T-cell (primary cell): ENCODE measurements at places on chromosomes 5 and 9.

DNA sequence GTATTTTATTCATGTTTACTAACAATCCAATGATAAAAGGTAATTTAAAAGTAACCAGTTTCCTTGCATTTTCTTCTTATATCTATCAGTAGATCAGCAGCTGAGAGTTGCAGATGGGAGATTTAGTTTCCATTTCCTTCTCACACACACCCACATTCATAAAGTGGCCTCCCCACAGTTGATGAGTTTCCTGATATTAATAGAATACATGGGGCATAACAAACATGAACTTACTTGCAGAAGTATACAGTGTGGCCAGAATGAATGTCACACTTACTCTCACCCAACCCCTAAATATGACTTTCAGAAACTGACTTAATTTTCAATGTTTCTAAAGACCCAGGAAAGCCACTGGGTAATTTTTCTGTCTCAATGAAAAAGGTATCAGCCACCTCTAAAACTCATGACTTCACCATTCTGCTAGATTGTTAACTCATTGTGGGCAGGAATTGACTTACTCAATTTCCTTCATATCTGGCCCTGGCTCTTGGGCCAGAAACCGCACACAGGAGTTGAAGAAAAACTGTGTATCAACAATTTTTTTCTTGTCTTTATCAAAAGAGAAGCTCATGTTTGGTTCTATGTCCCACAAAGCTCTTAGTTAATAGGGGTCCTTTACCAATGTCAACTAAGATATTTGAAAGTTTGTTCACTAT lies 63.5 kb upstream of the OSMR start:
- no peak for DNase-seq
- H3K27me3 ChIP-seq = no peaks in the 10 kb centered on the region
- H3K36me3 ChIP-seq = no peaks in the 10 kb centered on the region
- no peaks in the 10 kb centered on the region for H3K4me1 ChIP-seq
- no peak overlapping the region for H3K27ac ChIP-seq

DNA sequence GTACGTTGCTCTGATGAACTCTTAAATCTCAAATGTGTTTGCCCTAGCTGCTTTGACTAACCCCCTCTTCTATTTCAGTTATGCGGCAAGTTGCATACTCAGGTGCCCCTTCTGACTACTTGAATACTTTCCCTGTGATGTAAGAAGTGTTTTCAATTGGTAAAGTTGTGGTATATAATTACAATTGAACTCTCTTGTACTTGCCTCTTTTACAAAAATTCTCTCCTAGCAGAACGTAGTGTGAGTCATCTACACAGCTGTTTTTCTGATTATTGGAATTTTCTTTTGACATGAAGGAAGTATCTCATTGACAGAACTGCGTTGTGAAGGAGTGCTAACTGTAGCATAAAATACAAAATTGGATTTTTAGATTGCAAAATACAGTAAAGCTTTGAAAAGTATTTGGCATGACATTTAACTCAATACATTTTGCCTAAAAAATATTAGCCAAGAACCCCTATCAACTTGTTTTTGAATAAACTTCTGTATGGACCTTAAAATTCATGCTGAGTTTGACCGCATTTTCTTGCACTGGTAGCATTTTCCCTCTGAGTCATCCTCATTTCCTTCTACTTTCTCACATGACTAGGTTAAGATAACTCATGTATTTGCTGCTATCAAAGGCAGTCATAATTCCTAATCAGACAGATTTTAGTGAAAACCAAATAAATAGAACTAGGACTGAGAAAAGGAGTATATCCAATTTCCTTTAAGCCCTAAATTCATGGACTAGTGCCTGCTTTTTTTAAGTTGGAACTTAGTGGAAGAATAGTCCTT lies 6.3 kb downstream of the CRHBP start:
- no peaks in the 10 kb centered on the region for H3K4me1 ChIP-seq
- no peak overlapping the region for H3K4me3 ChIP-seq
- no peaks in the 10 kb centered on the region for H3K27me3 ChIP-seq
- H3K36me3 ChIP-seq = no peaks in the 10 kb centered on the region

DNA sequence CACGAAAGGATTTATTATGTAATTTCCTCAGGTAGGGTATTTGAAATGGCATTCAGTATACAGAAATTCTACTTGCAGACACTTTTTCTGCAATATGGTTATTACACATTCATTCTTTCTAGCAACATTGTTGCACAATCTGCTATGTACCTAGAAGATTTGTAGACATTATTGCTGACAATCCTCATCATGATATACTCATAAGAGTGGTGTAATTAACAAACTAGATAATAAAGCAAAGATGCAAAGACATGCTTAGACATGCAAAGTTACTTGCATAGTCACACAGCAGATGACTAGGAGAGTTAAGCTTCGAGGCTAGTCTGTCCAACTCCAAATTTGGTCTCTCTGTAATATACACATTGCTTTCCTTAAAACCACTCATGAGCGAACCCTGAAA lies 317.1 kb downstream of the ASTN2 start:
- no peak overlapping the region for H3K4me3 ChIP-seq
- no peaks in the 10 kb centered on the region for H3K27me3 ChIP-seq
- DNase-seq = no peak
- no peak overlapping the region for H3K27ac ChIP-seq

GRCh38 chr5:56433039-56433617 lies 200.0 kb upstream of the ANKRD55 start:
- H3K36me3 ChIP-seq = no peaks in the 10 kb centered on the region
- H3K4me1 ChIP-seq = no peaks in the 10 kb centered on the region
- no peak overlapping the region for H3K4me3 ChIP-seq
- no peak for DNase-seq
- no peak overlapping the region for H3K27ac ChIP-seq

- no peak overlapping the region for H3K4me3 ChIP-seq
- no peak for DNase-seq
- H3K27me3 ChIP-seq = no peaks in the 10 kb centered on the region
- no peak overlapping the region for H3K27ac ChIP-seq
- H3K36me3 ChIP-seq = no peaks in the 10 kb centered on the region
Measured at GRCh38 chr9:32725066-32725860, 58.1 kb upstream of the TMEM215 start.

DNA sequence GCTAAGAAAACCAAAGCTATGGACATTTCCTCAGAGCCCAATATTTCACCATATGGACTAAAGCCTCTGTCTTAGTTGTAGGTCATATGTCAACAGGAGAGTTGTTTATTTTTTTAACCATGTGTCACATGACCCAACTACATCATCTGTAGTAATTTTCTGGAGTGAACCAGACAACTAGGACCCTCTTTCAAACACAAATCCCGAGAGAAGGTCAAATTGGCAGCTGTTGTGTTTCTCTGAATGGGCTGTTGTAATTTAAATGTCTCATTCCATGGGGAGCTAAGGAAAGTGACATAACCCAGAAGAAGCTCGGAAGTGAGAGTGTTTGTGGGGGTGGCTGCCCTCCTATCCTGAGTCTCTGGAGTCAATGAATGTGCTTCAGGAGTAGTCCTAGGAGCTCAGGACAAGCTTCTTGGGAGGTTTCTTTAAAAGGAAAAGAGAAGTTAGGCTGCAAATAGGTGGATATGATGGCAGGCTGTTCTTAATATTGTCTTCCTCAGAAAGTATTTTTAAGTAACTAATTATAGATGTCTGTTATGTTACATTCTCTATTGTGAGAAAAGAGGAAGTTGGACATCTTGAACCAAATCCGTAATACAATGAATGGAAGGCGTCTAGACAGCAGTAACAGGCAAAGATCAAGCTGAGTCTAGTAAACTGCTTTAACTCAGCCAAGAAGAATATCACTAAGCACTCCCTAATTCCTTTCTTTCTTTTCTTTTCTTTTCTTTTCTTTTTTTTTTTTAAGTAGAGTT lies 50.1 kb downstream of the TMEM167A start:
- H3K4me3 ChIP-seq = no peak overlapping the region
- no peak for DNase-seq
- no peaks in the 10 kb centered on the region for H3K4me1 ChIP-seq
- H3K27me3 ChIP-seq = no peaks in the 10 kb centered on the region
- no peaks in the 10 kb centered on the region for H3K36me3 ChIP-seq

DNA sequence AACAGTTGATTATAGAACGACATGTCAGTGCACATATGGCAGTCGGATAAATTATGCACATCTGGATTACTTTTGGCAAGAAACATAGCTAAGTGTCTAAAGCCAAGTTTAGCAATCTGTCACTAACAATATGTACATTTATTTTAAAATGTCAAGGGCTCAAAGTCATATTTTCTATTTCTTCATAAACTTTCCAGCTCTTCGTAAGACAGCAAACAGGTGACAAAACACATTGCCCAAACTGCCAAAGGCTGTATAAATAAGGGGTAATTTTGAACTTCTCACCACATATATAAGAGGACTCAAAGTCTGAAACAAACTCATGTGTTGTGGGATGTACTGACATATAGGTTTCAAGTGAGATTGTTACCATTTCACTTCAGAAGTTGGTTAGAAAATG lies 237.2 kb downstream of the ARL15 start:
- H3K4me3 ChIP-seq = no peak overlapping the region
- H3K36me3 ChIP-seq = no peaks in the 10 kb centered on the region
- H3K27ac ChIP-seq = no peak overlapping the region
- no peak for DNase-seq

- peaks cover 2% of the 10 kb centered on the region for H3K27me3 ChIP-seq
- no peak for DNase-seq
- H3K36me3 ChIP-seq = no peaks in the 10 kb centered on the region
Measured at GRCh38 chr5:43208658-43209057, 16.6 kb downstream of the NIM1K start.

DNA sequence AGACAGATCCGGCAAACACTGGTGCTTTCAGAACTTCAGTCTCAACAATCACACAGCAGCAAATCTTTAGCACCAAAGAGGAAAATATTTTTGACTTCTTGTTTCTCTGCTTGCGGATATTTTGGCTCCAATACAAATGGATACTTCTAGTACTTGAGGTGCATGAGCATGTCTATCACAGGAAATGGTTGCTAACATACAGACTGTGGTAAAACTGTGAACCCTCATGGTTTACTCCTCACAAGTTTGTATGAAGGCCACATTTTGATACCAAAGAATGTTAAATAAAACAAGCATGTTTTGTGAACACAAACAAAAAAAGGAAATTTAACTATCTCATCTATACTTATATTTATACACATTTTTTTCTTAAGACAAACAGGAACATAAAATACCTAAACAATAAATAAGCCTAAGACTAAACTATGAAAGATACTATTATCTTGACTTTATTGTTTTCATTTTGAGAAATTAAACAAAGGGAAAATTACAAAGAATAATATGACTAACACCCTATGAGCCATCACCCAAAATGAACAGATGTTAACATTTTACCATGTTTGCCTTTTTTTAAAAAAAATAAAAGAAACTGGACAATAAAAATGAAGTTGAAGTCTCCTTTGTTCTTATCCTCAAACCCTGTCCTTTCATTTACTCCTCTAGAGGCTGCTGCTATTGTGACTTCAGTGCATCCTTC lies 135.0 kb upstream of the LHFPL2 start:
- H3K4me3 ChIP-seq = no peak overlapping the region
- H3K27ac ChIP-seq = no peak overlapping the region
- H3K4me1 ChIP-seq = no peaks in the 10 kb centered on the region
- H3K27me3 ChIP-seq = no peaks in the 10 kb centered on the region
- H3K36me3 ChIP-seq = peaks cover 3% of the 10 kb centered on the region

- H3K27ac ChIP-seq = no peak overlapping the region
- H3K4me1 ChIP-seq = peaks cover 26% of the 10 kb centered on the region
- no peaks in the 10 kb centered on the region for H3K36me3 ChIP-seq
- no peak for DNase-seq
Measured at GRCh38 chr5:96952118-96952750, 16.4 kb downstream of the LNPEP start.

DNA sequence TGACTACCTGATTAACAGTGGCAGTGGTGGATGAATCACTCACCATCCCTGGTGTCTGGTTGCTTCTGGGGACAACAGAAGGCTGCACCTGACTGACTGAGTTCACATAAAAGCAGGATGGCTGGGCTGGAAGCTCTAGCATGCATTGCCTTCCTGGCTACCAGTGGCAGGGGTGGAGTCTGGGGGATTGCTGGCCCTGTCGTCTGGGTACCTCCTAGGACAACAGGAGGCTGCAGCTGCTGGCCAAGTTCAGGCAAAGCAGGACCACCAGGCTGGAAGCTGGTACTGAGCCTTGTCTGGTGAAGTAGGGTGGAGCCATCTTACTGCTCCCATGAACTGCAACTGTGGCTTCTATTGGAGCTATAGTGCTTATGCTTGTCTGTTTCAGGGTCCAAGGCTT lies 480.8 kb upstream of the CTNND2 start:
- no peak for DNase-seq
- H3K27ac ChIP-seq = no peak overlapping the region
- no peaks in the 10 kb centered on the region for H3K36me3 ChIP-seq
- H3K27me3 ChIP-seq = no peaks in the 10 kb centered on the region

GRCh38 chr5:1761453-1761755 lies 38.2 kb downstream of the MRPL36 start:
- H3K27me3 ChIP-seq = no peaks in the 10 kb centered on the region
- DNase-seq = no peak
- H3K27ac ChIP-seq = no peak overlapping the region
- H3K36me3 ChIP-seq = no peaks in the 10 kb centered on the region
- H3K4me3 ChIP-seq = no peak overlapping the region
- no peaks in the 10 kb centered on the region for H3K4me1 ChIP-seq

- peak within 1 kb of the TSS; percentile 74 for H3K4me3 ChIP-seq
- H3K4me1 ChIP-seq = peaks cover 74% of the 10 kb centered on the region
- H3K27me3 ChIP-seq = no peaks in the 10 kb centered on the region
Measured at GRCh38 chr9:125189361-125190289, at the start of gene PPP6C. PPP6C (minus strand) TSS chr9:125189803; CDS start chr9:125189718, 85 bp downstream.

DNA sequence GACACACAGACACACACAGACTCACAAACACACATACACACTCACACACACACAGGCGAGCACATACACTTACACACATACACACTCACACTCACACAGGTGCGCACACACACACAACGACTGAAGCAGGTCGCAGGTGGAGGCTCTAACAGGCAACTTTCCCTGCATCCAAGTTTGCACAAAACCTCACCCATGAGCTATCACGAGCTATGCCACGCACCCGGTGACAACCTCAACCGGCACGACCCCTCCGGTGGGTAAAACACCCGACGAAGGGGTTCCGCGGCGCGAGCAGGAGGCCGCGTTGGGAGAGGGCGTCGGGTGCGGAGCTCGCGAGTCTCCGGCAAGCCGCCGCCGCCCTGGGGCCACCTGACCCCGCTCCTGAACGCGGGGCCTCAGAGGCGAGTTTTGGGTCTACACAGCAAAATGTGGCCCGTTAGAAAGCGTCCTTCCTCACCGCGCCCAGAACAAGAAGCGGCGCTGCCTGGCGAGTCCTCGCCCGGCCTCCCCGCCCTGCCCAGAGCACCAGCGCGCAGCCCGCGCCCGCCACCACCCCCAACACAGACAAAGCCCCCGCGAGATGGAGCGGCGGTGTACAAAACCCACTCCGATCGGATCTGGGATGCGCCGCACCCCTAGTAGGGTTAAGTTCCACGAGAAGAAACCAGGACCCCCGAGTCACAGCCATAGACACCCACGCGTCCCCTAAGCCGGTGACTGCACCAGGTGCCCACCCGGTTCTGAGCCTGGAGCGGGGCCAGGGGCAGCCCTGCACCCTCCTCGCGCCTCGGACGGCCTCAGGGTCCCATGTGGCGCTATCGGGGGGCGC lies 665 bp downstream of the SLC6A3 start:
- H3K4me3 ChIP-seq = no peak overlapping the region
- H3K4me1 ChIP-seq = peaks cover 26% of the 10 kb centered on the region
- no peaks in the 10 kb centered on the region for H3K36me3 ChIP-seq
